ENCODE measurements at places on chromosomes 2 and 18. TPM values are rescaled to one million over a fixed set of nuclear protein-coding genes. Genes with fewer than 3 reads are reported as not detected.
A peak's percentile ranks its signal among the peaks of the same experiment; 100 is the strongest.

DNA sequence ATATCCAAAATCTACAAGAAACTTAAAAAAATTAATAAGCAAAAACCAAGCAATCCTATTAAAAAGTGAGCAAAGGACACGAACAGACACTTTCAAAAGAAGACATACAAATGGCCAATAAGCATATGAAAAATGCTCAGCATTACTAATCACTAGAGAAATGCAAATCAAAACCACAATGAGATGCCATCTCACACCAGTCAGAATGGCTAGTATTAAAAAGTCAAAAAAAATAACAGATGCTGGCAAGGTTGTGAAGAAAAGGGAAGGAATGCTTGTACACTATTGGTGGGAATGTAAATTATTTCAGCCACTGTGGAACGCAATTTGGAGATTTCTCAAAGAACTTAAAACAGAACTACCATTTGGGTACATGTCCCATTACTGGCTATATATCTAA, 128.8 kb upstream of the SESTD1 start:
- DNase-seq: no peak

DNA sequence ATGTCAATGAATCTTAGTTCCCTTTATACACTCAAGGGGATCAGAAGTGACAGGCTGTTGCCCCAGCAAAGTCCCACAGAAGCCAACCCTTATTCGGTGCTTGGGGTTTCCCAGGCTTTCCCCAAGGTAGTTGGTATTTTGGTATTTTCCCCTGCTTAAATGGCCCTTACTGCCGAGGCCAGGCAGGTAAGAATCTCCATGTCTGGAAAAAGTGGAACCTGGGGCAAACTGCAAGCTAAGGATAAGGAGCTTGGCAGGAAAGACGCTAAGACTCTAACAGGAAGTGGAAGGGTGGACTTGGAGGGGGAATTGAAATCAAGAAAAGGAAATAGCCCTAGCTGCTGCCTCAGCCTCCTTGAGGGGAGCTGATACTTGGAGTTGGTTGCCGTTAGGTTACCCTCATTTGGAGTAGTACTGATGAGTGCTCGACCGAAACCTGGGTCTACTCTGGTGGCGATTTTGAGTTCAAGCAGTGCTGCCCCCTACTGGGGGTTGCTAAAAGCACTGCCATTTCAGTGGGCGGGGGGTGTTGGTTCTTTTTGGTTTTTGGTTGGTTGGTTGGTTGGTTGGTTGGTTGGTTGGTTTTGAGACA, 3.3 kb upstream of the GPBAR1 start:
- DNase-seq: peak; percentile 85

DNA sequence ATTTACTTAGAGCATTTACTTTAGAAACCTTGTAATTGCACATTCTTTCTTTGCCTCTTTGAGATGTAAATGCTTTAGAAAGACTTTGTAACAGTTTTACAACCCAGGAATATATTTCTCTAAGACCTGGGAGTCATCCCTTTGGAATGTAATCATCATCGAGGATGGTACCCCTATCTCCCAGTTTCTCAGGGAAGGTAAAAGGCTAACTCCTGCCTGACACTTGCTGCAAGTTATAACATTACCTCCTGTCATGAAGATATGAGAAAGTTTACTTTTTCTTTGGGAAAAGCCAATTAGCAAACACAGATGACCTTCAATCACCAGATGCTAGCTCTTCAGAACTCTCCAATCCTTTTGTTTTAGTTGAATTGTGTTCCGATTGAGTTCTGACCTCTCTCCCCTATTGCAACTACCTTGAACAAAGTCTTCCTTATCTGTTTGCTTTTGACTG, 420.3 kb upstream of the FSIP2 start:
- no peak for DNase-seq

GRCh38 chr2:37350034-37350433, 5.6 kb downstream of the QPCT start:
- DNase-seq: no peak

DNA sequence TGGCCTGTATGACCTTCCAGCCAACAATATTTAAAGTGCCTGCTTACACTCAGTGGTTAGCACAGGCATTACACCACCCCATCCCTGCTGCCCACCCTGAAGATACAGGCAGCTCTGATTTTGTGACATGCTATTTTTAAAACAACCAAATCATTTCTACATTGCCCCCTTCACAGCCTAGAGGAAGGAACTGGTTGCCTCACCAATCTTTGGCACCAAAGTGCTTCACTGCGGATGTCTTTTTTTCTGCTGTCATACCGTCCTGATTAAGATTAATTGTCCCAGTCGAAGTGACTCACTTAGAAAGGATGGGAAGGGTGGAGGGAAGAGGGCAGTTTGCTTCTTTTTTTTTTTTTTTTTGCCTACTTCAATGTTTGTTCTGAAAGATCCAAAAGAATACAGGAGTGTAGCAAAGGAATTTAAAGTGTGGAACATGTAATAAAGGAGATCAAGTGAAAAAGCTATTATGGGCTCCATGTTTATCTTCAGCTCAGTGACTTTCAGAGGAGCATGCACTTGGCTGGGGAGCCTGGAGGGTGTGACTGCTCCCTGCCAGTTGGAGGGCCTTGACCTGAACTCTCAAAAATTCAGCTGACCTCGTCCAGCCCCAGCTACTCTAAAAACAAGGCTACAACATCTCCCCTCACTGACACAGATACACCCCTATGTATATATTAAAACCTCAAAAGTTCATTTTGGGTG, 501.1 kb upstream of the TNP1 start:
- no peak for DNase-seq

GRCh38 chr18:31658670-31659575, 25.5 kb downstream of the B4GALT6 start:
- DNase-seq: peak; percentile 34

GRCh38 chr2:209236377-209236776, 187.5 kb upstream of the MAP2 start:
- DNase-seq: no peak

DNA sequence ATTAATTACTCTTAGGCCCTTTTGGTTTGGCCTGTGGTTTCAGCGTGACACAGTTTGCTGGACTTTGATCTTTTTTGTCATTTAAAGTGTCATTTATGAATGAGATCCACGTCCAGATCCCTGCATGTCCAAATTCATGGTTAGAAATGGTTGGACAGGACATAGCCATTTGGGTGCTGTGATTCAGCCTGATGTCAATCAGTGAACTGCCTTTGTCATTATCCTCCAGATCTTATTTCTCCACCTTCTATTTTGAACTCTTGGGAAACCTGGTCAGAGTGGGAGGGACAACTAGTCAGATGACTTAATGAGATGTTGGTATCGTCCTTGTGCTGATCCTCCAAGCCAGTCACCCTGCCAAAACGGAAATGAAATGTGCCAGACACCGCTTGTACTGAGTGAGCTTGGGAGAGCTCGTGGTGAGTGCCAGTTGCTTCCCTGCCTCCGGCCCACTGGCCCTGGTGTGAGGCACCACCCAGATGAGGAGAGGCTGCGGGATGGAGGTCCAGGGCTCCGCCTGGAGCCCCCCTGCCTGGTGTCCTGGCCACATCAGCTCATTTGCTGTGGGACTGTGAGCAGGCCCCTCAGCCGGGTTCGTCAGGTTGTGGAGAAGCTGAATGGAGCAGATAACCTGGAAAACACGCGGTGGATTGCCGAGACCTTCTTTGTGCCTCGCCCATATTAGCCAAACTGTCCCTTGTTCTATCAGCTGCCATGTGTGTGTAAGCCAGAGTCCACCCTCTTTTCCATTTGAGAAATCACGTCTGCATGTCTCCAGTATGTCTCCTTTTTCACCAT, 70.1 kb downstream of the DGKD start:
- DNase-seq: no peak

GRCh38 chr2:219723311-219723710, 95.9 kb downstream of the SLC4A3 start:
- DNase-seq: no peak

GRCh38 chr18:21132398-21132918, 20.8 kb upstream of the ROCK1 start:
- DNase-seq: no peak

DNA sequence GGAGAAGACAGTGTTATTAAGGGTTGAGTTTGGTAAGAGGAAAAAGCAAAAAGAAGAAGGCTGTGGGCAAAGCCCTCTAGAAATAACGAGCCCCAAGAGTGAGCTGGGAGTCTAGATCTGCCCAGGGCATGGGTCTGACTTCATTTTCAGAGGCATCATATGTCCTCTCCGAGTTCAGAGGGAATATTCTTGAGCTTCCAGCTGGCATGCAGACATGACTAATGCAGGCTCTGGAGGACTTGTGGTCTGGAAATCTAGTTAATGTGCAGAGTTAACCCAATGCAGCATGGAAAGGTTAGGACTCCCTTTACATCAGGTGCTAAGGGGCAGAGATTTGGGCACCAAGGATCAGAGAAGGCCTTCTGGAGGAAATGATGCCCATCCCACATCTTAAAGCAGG, 7.3 kb downstream of the ACMSD start:
- DNase-seq: no peak

DNA sequence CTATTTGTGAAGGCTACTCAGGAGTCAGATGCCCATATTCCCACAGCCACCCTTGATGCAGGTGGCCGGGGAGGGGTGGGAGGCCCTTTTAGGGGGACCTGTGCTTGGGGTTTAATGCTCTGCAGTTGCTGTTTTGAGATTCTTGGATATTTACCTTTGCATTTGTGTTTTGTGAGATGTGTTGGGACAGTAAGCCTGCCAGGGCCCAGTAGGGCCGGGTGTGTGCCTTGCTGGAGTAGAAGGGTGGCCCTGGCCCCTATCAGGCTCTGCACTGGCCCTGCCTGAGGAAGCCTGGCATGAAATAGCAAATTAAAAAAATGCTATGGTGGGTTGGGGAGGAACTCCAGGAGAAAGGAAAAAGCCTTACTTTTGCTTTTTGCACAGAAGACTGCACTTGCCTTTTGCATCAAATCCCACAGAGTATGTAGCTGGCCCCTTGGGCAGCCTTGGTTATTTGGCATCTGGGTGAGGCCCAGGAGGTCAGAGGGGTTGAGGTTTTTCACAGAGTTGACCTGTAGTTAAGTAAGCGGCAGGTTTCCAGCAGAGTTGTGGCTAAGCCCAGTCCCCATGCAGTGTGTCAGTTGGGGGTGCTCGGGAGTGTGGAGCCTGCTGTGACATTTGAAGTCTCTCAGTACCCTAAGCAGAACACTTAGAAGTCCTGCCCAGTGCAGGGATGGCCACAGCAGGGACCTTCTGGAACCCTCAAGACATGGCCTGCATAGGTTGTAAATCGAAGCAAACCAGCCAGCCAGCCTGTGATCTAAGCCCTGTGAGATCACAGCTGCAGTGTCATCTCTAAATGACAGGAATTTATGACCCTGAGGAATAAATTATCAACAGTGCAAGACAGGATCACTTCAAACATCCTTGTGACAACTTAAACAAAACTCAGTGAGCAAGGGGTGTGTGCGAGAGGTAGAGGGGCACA, 68.8 kb downstream of the SH3RF3 start:
- no peak for DNase-seq

DNA sequence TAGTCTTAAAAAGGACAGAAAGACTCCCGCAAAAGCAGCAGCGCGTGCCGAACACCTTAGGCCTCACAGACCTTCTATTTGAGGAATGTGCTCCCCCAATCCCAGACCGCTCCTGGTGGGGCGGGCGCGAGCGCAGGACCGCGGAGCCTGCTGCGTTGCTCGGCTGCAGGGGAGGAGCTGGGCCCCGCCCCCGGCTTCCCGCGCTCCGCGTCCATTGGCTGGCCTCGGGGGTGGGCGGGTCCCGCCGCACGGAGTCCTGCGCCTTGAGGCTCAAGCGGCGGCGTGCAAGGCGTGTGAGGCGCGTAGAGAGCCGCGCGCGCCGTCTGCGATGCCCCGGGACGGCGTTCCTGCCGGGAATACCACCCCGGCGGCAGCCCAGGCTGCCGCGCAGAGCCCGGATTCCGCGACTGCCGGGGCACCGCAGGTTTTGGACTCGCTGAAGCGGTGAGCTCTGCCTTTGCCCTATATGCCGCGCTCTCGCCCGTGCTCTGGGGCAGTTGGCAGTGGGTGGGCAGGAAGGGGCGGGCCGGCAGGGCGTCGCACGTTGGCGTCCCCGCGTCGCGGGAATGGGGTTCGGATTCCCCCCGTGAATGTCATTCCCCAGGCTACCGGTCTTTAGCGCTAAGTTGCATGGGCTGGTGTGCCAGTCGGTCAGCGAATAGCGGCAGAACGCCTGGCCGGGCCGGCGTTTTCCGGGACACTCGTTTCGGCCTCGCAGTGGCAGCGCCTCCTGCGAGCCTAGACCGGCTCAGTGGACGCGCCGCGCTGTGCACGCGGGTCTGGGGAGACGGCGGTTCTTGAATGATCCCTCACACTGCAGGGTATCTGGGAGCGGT, 49.6 kb upstream of the PAIP2B start:
- peak; percentile 94 for DNase-seq

- peak; percentile 67 for DNase-seq
Observed at GRCh38 chr2:10303694-10304378, 1.1 kb downstream of the HPCAL1 start.

- DNase-seq: no peak
Observed at GRCh38 chr18:34991152-34991551, 50.1 kb upstream of the MAPRE2 start.

GRCh38 chr2:1910592-1911246, 166.4 kb upstream of the PXDN start:
- no peak for DNase-seq

GRCh38 chr2:67108231-67108630, 288.9 kb upstream of the ETAA1 start:
- DNase-seq: no peak

DNA sequence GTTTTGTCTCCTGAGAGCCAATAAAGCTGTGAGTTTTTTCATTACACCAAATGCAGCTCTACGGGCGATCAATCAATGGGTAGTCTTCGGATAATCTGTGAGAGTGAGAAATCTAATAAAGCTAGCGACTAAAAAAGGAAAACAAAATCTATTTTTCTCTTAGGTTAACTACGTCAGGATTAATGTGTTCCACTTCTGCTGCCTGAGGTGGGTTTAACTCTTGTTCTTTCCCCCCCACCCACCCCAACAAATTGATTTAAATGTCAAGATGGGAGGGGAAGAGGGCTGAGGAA, 63.0 kb upstream of the PSMD14 start:
- DNase-seq: no peak

DNA sequence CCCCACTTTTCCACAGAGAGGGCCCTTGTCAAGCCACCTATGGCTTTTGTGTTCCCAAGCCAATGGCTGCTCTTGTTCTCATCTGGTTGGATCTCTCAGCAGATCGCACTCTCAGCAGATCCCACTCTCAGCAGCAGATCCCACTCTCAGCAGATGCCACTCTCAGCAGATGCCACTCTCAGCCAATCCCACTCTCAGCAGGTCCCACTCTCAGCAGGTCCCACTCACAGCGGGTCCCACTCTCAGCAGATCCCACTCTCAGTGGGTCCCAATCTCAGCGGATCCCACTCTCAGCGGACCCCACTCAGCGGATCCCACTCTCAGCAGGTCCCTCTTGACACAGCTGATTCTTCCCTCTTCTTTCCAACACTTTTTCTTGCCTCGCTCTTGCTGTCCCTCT, 59.3 kb upstream of the MGAT4A start:
- no peak for DNase-seq

The FOXD4L1 gene
- total RNA-seq: not detected

The LHCGR gene
- total RNA-seq: not detected

The ERFE gene
- 0.39 TPM for total RNA-seq

The THSD7B gene
- total RNA-seq: not detected

The FSIP2 gene
- 0.05 TPM for total RNA-seq

The NAT8 gene
- total RNA-seq: not detected

The CLASP1 gene
- total RNA-seq: 75.6 TPM

The SLC4A5 gene
- 2.2 TPM for total RNA-seq

The TRMT61B gene
- total RNA-seq: 22.0 TPM

The PLCL1 gene
- total RNA-seq: 1.7 TPM

The DNAJC5G gene
- not detected for total RNA-seq

The MDH1B gene
- total RNA-seq: 0.83 TPM
